T-cell (primary cell): ENCODE measurements at places on chromosomes 6 and 20.
A peak's percentile ranks its signal among the peaks of the same experiment; 100 is the strongest.

DNA sequence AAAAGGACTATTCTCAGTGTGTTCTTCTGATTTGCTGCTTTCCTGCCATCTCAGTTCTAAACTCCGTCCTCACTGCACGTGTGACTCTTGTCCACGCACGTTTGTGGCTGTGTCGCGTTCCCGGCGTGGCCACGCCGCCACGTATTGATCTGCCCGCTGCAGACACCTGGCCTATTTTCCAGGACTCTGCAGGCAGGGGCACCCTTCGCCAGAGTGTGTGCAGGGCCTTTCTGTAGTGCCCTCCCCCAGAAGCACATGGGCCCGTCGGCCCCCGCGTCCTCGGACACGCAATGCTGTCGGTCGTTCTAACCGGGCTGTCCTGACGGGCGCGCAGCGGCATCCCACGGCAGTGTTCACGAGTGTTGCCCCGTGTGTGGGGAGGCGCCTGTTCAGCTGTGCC, 87.6 kb downstream of the YTHDF1 start:
- DNase-seq: no peak

GRCh38 chr6:129281168-129281796, 398.3 kb downstream of the LAMA2 start:
- DNase-seq: no peak

- no peak for DNase-seq
Observed at GRCh38 chr6:43020847-43021246, 576 bp upstream of the RRP36 start.

- no peak for DNase-seq
Observed at GRCh38 chr6:26604797-26605196, 8.0 kb downstream of the ABT1 start.

- DNase-seq: no peak
Observed at GRCh38 chr6:346386-347030, 45.0 kb upstream of the IRF4 start.

DNA sequence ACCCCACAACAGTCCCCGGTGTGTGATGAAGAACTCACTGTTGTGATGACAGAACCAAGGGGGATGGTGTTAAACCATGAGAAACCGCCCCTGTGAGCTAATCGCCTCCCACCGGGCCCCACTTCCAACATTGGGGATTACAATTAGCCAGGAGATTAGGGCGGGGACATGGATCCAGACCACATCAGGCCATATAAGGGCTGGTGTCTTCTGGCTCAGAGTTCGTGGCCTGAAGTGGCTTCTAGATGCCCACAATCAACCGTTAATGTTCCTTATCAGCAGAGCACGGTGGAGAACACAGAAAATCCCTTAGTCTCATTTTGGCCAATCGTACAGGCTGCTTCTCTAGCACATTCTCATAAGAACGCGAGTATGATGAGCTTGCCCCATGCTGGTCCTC, 10.9 kb upstream of the MAS1 start:
- no peak for DNase-seq

- no peak for DNase-seq
Observed at GRCh38 chr6:33082702-33083101, 6.9 kb downstream of the HLA-DPB1 start.

- DNase-seq: no peak
Observed at GRCh38 chr6:42989923-42990322, 5.6 kb downstream of the PPP2R5D start.

DNA sequence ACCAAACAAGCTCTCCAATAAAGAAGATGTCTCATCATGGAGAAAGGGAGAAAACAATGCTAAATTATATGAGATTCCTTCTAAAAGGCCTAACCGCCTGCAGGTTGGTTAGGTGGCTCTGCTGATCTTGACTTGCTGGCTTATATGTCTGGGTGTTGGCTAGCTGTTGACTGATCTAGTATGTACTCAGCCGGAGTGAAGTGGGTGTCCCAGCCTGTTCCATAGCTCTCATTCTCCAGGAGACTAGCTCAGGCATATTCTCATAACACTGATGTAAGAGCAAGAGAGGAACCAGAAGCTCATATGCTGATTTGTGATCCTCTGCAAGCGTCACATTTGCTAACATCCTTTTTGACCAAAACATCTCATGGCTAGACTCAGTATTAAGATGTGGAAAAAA, 473.0 kb downstream of the BMP2 start:
- DNase-seq: no peak

DNA sequence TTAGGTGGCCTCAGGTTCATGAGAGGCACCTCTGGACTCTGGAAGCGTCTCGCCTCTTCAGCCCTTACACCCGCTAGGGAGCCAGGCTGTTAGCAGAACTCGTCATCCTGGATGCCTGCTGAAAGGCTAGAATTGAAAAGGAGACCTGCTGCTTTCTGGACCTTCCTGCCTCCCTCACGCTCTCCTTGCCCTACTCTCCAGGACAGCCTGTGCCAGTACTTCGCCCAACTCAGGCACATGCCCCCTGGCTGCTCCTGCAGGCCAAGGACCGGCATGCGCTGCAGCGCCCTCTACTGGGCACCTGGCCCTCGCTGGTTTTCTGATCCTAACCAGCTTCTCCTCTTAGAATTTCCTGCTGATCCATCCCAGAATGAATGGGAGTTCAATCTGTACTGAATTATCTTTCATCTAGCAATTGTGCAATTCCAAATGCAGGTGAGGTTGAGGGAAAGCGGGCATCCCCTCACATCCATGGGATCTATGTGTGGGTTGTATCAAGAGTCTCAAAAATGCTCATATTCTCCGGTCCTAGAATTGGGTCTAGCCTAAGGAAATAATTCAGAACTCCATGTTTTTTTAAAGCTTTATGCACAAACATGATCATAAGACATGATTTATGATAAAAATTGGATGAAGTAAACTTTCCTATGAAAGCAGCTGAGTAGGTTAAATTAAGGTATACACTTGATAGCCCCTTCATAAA, 78.0 kb downstream of the PTPN1 start:
- peak; percentile 39 for DNase-seq

DNA sequence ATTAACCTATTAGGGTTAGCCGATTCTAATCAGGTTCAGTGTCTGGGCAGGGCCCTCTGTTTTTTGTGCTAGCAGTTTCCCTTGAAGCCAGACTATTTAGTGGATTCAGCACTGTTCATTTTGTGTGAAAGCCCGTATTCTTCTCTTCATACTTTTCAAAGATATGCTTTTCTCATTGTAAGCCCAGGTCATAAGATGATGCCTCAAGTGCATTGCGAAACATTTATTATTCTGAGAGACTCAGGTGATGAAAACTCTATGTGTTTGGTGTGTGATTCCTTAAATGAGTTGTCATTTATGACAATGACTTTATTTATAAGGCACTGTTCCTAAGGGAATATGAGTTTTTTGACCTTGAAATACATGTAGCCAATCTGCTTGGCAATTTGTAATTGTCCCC, 851.0 kb upstream of the FLRT3 start:
- DNase-seq: no peak

- no peak for DNase-seq
Observed at GRCh38 chr6:89346433-89346832, 6.1 kb downstream of the UBE2J1 start.

GRCh38 chr6:92538275-92538674, 881.1 kb downstream of the EPHA7 start:
- no peak for DNase-seq

DNA sequence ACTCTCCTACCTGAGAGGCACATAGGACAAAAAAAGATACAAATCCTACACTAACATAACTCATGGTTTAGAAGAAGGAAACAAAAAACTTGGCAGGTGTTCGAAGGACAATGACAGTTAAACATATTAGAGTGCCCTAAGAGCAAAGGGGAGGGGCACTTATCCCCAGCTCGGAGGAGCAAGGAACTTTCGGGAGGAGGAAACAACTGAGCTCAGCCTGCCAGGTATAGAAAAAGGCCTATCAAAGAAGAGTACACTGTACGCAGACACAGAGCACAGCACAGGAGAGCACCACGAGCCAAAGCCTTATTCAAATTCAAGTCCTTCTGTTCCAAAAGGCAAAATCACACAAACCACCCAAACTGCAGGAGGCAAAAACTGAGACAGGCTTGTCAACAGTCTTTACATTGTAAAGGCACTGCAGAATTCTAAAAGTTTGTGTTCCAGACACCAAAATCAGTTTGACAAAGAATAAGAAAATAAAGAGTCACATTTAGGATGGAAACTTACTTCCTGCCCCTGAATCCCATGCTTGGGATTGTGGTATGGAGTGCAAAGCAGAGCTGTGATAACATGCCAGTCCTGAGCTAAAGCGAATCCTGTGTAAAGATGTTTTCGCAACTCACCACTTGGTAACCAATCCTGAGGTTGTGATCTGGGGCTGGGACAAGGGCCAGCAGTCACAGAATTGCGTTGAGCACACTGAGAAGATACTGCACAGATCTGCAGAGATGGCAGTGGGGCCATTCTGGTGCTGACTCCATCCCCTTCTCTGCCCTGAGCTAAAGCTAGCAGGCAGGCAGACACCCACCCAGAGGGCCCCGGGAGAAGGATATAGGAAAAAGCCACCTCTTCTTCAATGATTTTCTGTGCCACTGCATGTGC, 108.6 kb downstream of the CHD6 start:
- no peak for DNase-seq

DNA sequence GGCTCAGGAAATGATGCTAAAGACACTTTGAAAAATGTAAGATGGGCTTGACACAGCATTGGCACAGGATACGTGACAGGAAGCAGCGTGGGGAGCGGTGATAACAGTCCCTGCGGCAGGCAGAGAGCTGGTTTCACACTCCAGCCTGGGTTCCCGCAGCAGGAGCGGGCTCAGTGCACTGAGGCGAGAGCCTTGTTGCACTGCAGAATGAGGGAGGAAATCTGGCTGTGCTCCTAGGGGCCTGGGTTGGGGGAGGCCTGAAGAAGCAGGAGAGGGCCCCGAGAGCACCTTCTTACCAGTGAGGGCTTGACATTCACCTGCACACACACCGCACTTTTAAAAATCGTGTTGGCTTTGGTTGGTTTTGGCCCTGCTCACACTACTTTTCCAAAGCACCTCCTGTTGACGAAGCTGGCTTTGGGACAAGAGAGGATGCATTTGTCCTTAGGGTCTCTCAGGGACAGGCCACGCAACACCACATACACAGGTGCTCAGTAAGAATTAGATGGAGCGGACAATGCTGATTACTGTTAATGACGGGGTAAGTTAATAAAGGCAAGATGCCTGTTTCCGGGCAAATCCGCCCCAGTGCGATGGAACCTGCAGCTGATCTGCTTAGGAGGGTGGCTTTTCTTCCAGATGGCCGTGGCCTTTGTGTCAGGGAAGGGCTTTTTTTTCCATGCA, 49.4 kb upstream of the ARMC2 start:
- peak; percentile 55 for DNase-seq

DNA sequence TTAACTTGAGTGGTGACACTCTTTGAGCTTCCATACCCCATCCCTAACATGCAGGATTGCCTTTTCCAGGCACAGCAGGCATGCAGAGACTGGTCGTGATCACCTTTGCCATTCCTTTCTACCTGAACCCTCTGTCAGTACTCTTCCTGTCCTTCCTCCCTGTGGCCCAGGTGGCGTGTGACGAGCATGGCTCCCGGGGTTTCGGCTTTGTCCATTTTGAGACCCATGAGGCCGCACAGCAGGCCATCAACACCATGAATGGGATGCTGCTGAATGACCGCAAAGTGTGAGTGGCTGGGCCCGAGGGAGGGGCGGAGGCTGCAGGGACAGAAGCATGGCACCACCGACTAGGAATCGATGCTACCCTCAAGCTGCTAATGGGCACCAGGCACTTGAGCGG, 6.7 kb downstream of the PABPC1L start:
- no peak for DNase-seq

- no peak for DNase-seq
Observed at GRCh38 chr6:113450061-113450465, 407.1 kb upstream of the MARCKS start.

- DNase-seq: no peak
Observed at GRCh38 chr6:52227495-52227894, 16.8 kb downstream of the IL17F start.

DNA sequence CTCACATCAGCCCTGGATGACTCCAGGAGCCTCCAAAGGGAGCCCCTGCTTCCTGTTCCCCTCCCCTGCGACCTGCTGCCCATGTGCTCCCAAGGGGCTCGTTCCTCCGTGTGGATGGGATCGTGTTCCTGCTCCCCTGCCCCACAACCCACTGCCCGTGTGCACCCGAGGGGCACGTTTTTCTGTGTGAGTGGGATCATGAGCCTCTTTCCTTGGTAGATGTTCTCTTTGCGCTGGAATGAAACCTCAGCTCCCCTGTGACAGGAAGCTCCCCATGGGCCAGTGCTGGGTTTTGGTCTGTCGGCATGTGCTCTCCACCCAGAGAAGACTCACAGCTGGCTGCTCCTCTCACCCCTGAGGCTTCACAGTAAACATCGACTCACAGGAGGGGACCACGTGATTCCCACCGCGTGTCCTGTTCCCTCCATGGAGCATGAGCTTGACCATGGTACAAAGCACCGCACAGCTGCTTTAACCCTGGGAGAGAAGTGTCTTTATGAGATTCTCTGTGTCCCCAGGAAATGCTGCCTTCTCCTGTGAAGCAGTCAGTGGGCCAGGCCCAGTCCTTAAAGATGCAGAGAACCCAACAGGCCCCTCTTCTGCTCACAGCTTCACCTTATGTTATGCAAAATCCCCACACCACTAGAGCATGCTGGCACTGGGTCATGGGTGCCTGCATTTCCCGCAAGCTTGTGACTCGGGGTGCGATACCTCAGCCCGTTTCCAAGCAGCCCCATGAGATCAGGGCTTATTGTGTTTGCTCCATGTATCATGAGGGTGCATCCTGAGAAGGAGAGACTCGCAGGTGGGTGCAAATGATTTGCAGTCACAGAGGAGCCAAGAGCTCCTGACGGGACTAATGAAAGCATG, 215.1 kb downstream of the ERMARD start:
- DNase-seq: no peak
